ENCODE measurements at places on chromosomes 3 and 15. TPM values are rescaled to one million over a fixed set of nuclear protein-coding genes. Genes with fewer than 3 reads are reported as not detected.

Gene ANKRD63
- not detected for total RNA-seq

DNA sequence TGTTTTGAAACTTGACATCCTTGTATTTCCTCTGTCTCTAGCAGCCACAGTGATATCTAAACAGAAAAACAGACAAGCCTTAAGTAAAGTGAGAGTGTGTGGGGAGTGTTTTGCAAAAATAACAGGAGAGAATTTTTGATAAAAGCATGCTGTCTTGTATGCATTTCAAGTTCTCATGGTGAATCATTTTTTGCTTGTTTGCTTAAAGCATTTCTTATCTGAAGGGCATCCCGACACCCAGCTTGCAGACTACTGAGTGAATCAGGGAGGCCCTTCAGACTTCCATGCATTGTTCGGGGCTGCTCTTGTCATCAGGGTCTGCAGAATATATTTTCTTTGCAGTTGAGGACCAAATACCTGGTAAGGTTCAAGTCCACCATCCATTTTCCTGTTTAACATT lies 8.5 kb downstream of the CGNL1 start:
- H3K27ac ChIP-seq, result no peak overlapping the region
- no peak overlapping the region for H3K4me3 ChIP-seq
- no peaks in the 10 kb centered on the region for H3K36me3 ChIP-seq
- peak; percentile 34 for DNase-seq
- no peaks in the 10 kb centered on the region for H3K4me1 ChIP-seq

Gene ESYT3
- 0.51 TPM for total RNA-seq

GRCh38 chr3:34364335-34364734 lies 565.9 kb downstream of the PDCD6IP start:
- no peaks in the 10 kb centered on the region for H3K27me3 ChIP-seq
- H3K27ac ChIP-seq, result no peak overlapping the region

Gene CELF6
- total RNA-seq, result 0.17 TPM

GRCh38 chr15:68414206-68414555 lies 17.8 kb downstream of the ITGA11 start:
- no peak overlapping the region for H3K27ac ChIP-seq
- H3K27me3 ChIP-seq, result peaks cover 2% of the 10 kb centered on the region
- DNase-seq, result no peak
- no peaks in the 10 kb centered on the region for H3K36me3 ChIP-seq
- H3K4me3 ChIP-seq, result no peak overlapping the region
- H3K4me1 ChIP-seq, result peaks cover 3% of the 10 kb centered on the region

GRCh38 chr3:189954733-189955665 lies 165.7 kb downstream of the P3H2 start:
- H3K27ac ChIP-seq, result no peak overlapping the region
- no peak overlapping the region for H3K4me3 ChIP-seq
- H3K4me1 ChIP-seq, result no peaks in the 10 kb centered on the region
- no peaks in the 10 kb centered on the region for H3K27me3 ChIP-seq
- H3K36me3 ChIP-seq, result no peaks in the 10 kb centered on the region

All from fibroblast of lung (primary cell).